ENCODE measurements at places on chromosomes 4 and X. TPM values are rescaled to one million over a fixed set of nuclear protein-coding genes. Genes with fewer than 3 reads are reported as not detected.

LGI2 gene
- 17.4 TPM for total RNA-seq

GRCh38 chr4:152693871-152694270 lies 14.1 kb upstream of the TMEM154 start:
- DNase-seq, result no peak

DNA sequence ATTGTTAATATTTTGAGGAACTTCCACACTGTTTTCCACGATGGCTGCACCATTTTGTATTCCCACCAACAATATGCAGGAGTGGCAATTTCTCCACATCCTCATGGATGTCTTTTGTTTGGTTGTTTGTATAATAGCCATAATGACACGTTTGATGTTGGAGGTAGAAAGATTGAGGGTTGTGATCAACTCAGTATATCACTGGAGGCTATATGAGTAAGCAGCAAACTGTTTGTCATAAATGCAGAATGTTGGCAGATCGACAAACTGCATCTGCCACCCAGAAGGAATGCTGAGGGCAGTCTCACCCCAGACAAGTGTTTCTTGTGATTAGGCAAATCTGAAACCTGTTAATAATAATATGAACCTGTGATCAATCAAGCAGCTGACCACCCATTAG lies 243.9 kb upstream of the WDFY3 start:
- DNase-seq, result no peak

GRCh38 chr4:46922205-46922604 lies 13.2 kb upstream of the COX7B2 start:
- no peak for DNase-seq

RHOXF1 gene
- 1.4 TPM for total RNA-seq

DNA sequence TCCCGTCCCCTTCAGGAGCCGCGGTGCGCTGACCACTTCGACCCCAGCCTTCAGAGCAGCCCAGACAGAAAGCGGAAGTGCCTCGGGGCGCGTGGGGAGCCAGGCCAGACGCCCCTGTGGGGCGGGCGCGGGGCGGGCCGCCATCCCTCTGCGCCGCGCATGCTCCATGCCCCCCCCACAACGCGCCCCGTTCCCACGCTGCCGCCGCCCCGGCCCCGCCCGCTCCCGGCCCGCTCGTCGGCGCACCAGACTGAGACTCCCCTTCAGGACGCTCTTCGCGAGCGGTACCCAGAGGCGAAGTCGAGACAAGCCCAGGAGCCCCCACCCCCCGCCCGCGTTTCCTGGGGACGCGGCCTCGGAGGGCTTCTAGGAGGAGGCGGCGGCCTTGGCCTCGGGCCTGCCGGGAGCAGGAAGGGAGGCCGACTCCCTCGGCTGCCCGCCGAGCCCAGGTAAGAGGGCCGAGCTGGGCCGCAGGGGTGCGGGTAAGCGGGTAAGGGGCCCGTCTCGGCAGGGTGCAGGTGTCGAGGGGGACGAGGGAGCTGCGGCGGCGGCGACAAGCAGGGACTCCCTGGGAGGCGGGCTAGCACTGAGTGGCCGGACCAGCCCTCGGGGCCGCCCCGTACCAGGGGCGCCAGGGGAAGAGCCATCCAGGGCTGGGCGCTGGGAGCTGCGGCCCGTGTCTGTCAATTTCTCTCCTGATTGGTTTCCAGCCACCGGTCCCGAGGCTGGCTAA lies at the start of gene ZFP92:
Gene ZFP92 (plus strand): TSS at position 218 of the 733 bp plus-strand sequence. CDS start 6,851 bp downstream, outside the sequence.
- no peak for DNase-seq

GRCh38 chr4:93746031-93746430 lies 82.5 kb upstream of the ATOH1 start:
- DNase-seq, result no peak

PWWP3B gene
- 1.4 TPM for total RNA-seq

DNA sequence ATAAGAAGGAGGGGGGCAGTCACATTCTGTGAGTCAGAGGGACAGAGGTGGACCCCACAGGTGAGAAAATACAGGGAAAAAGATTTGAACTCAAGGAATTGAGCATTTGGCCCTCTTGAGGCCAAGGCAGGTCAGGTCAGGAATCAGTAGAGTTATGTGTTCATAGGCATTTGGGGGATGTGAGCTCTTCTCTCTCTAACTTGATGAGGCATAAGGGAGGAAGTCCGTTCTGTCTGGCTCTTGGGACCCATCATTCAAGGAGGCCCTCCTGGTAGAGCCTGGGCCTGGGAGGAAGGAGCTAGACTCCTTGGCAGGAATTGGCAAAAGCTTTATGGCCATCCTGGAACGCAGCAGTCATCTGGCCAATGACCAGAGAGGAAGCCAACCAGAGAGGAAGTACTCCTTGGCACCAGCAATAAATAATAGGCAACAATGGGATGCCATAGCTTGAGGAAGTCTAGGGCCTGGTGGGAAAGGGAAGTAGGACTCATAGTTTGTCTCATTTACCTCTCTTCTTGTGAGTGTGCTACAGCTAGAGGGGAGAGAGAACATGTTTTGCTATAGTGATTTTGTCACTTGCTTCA lies 53.0 kb downstream of the MSN start:
- no peak for DNase-seq

- DNase-seq, result no peak
These were observed 14.9 kb upstream of the CDKN2AIP start for GRCh38 chr4:183429489-183429888.

GRCh38 chrX:16778545-16778944 lies 7.7 kb upstream of the TXLNG start:
- no peak for DNase-seq

DNA sequence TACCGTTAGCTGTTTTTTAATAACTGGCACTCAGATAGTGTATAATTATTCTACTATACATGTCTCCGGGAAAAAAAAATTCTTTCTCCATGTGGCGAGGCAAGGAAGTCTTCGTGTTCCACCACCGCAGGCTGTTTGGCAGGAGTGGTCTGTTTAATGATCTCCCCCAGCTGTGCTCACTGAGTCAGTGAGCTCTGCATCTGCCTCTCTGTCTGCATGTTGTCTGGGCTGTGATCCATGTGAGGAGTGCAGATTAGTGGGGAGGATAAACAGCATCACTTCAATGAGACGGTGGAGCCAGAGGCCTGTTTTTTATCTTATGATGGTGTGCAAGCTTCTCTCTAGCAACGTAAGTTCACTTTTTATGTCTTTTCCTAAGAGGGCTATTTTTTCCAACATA lies 69.8 kb downstream of the RPS3A start:
- no peak for DNase-seq

GRCh38 chr4:184263461-184263860 lies 45.8 kb upstream of the ENPP6 start:
- DNase-seq, result no peak

GRCh38 chrX:72126048-72126415 lies 5.7 kb downstream of the RTL5 start:
- no peak for DNase-seq

RTL9 gene
- total RNA-seq, result 1.4 TPM

ASB9 gene
- 1.6 TPM for total RNA-seq

DACH2 gene
- 1.5 TPM for total RNA-seq

PNMA3 gene
- 32.8 TPM for total RNA-seq

GRCh38 chr4:112099701-112100297 lies 45.5 kb upstream of the FAM241A start:
- DNase-seq, result no peak

DNA sequence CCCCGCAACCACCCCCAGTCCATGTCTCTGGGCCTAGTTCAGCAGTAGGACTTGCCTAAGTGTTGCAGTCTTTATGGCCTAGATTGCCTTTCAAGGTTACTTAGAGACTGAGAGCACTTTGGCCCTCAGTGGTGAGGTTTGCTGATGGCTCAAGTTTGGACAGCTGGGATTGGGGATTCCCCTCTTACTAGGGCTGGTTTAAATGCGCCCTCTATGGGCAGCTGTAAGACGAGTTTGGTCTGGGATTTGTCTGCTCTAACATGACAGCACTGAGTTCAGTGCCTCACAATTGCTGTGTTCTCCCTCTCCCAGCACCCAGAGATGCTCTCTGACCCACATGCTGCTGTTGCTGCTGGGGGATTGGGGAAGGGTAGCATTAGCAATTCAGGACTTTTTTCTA lies 23.1 kb downstream of the DACH2 start:
- no peak for DNase-seq

PPP4R3C gene
- total RNA-seq, result not detected

GRCh38 chr4:155889031-155889793 lies 14.3 kb upstream of the TDO2 start:
- no peak for DNase-seq

DNA sequence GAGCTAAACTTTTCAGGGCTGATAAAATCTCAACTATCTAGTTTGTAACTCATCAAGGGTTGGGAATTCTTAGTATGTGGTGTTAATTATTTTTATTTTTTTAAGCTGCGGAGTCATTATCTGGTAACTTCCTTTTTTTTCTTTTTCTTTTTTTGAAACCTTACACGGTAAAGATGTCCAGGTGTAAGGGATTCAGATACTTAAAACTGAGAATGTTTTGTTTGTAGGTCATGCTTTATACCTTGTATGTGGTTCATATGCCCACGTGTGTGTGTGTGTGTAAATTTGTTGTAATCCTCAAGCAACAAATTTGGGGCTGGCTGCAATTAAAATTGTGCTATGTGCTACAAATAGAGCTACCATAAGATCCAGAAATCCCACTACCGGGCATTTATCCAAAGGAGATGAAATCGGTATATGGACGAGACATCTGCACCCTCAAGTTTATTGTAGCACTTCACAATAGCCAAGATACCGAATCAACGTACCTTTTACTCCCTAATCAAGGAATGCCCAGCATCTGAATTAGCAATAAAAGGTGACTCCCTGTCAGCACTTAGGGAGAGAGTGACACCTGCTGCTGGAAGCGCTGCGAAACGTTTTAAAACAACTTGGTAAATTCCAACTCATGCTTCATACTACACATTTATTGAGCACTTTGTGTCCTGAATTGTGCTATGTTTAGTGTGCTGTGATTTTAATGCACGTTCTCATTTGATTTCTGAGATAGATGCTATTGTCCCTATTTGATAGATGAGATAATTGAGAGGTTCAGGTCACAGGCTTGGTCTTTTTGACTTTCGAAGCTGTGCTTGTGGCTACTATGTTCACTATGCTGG lies 16.1 kb downstream of the MSMO1 start:
- no peak for DNase-seq

PDCL2 gene
- total RNA-seq, result not detected

DNA sequence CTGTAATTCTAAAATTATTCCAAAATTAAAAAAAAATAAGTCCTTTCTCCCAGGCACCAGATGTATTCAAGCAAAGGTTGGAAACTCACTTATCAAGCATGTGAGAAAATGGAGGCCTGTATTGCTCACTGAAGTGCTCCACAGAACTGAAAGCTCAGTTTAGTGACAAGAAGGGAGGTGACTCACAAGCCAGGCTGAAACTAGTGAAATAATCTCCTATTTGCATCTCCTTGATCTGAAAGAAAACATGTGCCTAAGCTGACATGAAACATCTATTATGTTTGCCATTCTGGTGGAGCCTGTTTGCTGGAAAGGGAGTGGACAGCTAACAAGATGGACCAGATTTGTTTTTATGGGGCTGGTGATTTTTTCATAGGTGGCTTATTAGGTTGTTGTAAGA lies 54.0 kb upstream of the AMELX start:
- DNase-seq, result no peak

- DNase-seq, result no peak
These were observed 425.1 kb downstream of the RAB28 start for GRCh38 chr4:13059019-13059418.

GRCh38 chr4:48831532-48832030 lies 693 bp downstream of the OCIAD1 start:
- DNase-seq, result no peak

SNCA gene
- 13.4 TPM for total RNA-seq

GRCh38 chr4:170091069-170091696 lies 1.4 kb upstream of the AADAT start:
- no peak for DNase-seq

DNA sequence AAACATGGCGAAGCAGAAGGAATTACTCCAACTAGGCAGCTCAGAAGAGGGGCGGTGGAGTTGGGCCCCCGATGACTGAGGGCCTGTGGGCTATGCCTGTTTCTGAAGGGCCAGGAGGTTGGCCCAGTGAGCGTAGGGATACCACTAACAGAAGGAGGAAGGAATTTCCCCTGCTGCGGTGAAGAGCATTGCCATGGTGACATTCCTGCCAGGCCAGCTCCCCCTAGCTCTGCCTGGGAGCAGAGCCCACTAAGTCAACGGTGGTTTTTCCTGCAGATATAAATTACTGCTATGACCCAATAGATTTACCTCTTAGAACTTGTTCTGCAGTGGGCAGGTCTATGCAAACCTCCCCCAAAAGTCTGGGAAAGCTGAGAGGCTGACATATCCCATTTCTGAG lies 28.9 kb upstream of the HMX1 start:
- no peak for DNase-seq

GRCh38 chr4:186829740-186830449 lies 106.2 kb upstream of the FAT1 start:
- DNase-seq, result no peak

DNA sequence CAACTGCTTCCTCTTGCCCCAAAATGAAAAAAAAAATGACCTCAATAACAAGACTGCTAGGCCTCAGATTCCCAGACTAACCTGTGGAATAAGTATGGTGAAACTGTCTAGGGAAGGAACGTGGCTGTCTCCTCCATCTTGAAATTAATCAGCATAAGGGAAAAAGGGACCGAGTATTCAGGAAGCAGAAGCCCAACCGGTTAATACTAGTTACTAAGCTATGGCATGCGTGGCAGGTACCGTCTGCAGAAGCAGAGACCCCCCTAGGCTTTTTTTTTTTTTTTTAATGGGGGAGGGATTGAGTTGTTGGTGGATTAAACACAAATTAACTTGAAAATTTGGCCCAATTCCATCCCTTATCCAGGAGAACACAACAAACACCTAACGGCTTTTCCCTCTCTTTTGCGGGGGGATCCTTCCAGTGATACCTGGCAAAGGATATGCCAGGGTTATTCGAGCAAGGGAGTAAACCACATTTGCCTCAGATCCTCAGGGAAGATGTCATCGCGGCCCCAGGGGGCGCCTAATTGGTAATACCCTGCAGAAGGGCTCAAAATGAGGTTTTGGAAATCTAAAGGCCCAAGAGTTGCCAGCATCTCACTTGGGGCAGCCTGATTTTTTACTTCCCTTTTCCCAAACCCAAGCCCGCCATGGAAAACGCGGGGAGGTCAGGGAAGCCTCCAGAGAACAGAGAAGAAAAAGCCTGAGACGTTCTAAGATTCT lies 893 bp downstream of the RLIM start:
- no peak for DNase-seq

- DNase-seq, result no peak
These were observed 21.0 kb upstream of the UBA6 start for GRCh38 chr4:67721770-67722597.

DNA sequence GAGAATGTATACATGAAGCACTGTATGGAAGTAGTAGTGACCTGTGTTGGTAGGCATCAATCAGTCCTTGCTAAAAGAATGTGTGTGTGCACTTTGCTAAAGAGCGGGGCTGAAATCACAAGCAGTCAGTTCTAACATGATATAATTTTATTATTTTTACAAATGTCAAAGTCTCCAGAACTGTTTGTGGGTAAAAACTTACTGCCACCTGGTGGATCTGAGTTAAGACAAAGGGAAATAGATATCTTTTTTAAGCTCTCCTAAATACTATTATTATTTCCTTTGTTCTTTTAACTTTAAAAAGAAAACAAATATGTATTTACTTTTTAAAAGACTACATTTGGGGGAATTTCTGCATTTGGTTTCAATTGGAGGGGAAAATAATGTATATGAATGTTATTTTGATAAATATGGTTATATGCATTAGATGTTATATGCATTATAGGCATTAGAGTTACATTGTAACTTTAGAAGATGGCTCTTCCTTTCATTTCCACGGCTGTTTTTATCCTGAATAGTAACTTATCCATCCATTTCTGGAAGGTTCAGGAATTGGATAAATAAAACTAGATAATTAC lies 7.8 kb upstream of the CLOCK start:
- DNase-seq, result no peak

DCHS2 gene
- 0.43 TPM for total RNA-seq

- no peak for DNase-seq
These were observed 57.7 kb upstream of the C4orf54 start for GRCh38 chr4:99715286-99715685.
